Stimulated activated CD8-positive, alpha-beta memory T cell treated with anti-CD3 and anti-CD28 coated beads, Interleukin-12 subunit alpha, Interleukin-12 subunit beta, amount 100 ng/mL, for 1 hour (primary cell): ENCODE measurements at places on chromosomes 6 and 20.
A peak's percentile ranks its signal among the peaks of the same experiment; 100 is the strongest.

DNA sequence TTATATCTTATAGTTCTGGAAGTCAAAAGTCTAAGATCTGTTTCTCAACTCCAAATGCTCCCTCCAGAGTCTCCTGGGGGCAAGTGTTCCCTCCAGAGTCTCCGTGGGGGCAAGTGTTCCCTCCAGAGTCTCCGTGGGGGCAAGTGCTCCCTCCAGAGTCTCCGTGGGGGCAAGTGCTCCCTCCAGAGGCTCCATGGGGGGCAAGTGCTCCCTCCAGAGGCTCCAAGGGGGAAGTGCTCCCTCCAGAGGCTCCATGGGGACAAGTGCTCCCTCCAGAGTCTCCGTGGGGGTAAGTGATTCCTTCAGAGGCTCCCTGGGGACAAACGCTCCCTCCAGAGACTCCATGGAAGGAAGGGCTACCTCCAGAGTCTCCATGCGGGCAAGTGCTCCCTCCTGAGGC lies 34.0 kb upstream of the THBS2 start:
- no peak for DNase-seq

GRCh38 chr6:109088995-109089394 lies 5.7 kb downstream of the SESN1 start:
- DNase-seq, result no peak

GRCh38 chr20:9225879-9226278 lies 157.0 kb downstream of the PLCB4 start:
- no peak for DNase-seq

- no peak for DNase-seq
Observed at GRCh38 chr6:129491436-129491835, 218.5 kb downstream of the ARHGAP18 start.

DNA sequence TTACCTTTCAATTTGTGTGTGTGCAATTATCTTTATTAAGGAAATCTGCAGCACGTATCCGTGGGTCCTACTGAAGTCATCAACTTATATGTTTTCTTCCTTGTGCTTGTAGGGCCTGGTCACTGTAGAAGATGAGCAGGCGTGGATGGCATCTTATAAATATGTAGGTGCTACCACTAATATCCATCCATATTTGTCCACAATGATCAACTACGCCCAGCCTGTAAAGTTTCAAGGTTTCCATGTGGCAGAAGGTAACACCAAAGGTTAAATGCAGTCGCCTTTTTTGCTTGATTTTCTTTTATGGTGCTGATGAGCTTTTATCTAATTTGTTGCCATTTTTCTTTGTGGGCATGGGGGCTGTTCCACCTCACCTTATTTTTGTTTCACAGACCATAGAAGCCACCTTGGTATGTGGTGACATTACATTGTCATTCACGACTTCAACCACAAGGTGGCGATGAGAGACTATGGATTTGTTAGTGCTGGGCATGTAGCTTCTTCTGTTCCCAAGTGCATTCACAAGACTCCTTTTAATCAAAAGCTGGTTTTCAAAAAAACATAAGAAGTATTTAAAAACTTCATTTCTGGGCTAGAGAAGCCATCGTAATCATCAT lies 106.5 kb upstream of the LAMP5 start:
- peak; percentile 4 for DNase-seq
